Liver (tissue), 10 donors: ENCODE measurements at places on chromosomes 5 and 9.

GRCh38 chr5:7886849-7887475 is 18.0 kb downstream of the MTRR start:
- no peak for DNase-seq
- H3K27ac ChIP-seq: no peak overlapping the region
- no peak overlapping the region for H3K4me3 ChIP-seq
- peaks cover 15% of the 10 kb centered on the region for H3K36me3 ChIP-seq
- no peaks in the 10 kb centered on the region for H3K27me3 ChIP-seq

DNA sequence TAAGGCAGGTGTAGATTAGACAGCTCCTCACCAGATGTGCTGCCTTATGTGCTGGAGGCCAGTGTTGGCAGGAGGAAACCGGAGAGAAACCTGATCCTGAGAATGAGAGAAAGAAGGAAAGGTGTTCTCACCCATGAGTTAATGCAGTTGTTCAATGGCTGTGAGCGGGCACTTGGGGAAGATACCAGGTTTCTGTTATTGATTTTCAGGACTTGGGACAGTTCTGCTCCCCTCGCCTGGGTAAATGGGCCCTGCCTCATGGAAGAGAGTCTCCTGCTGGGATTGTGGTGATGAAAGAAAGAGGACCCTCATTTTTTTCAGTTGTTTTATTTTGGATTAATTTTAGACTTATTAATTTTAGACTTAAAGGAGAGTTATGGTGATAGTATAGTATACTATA is 59.5 kb downstream of the EGFLAM start:
- no peaks in the 10 kb centered on the region for H3K27me3 ChIP-seq
- H3K4me1 ChIP-seq: no peaks in the 10 kb centered on the region
- H3K4me3 ChIP-seq: no peak overlapping the region
- no peaks in the 10 kb centered on the region for H3K36me3 ChIP-seq
- H3K27ac ChIP-seq: no peak overlapping the region

GRCh38 chr5:160950311-160950710 is 98.3 kb upstream of the ATP10B start:
- H3K27me3 ChIP-seq: no peaks in the 10 kb centered on the region
- no peaks in the 10 kb centered on the region for H3K4me1 ChIP-seq
- no peak overlapping the region for H3K4me3 ChIP-seq
- no peak for DNase-seq
- no peak overlapping the region for H3K27ac ChIP-seq
- no peaks in the 10 kb centered on the region for H3K36me3 ChIP-seq

DNA sequence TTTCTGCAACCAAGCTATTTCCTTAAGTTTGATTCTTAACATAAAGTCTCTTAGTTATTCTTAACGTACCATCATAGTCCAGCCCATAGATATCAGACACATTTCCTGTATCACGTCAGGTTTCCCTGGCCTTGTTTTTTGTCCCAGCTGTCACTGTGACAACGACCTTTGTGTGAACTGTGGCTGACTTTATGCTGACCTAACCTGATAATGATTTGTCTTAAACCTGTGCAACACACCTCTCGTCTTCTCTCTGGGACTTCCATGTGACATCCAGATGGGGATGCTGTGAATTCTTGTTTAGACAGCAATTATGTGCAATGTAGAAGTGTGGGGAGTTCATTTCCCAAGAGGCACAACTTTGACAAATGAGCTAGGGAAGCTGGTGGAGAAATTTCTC is 662.8 kb downstream of the PTPRD start:
- no peak overlapping the region for H3K27ac ChIP-seq

DNA sequence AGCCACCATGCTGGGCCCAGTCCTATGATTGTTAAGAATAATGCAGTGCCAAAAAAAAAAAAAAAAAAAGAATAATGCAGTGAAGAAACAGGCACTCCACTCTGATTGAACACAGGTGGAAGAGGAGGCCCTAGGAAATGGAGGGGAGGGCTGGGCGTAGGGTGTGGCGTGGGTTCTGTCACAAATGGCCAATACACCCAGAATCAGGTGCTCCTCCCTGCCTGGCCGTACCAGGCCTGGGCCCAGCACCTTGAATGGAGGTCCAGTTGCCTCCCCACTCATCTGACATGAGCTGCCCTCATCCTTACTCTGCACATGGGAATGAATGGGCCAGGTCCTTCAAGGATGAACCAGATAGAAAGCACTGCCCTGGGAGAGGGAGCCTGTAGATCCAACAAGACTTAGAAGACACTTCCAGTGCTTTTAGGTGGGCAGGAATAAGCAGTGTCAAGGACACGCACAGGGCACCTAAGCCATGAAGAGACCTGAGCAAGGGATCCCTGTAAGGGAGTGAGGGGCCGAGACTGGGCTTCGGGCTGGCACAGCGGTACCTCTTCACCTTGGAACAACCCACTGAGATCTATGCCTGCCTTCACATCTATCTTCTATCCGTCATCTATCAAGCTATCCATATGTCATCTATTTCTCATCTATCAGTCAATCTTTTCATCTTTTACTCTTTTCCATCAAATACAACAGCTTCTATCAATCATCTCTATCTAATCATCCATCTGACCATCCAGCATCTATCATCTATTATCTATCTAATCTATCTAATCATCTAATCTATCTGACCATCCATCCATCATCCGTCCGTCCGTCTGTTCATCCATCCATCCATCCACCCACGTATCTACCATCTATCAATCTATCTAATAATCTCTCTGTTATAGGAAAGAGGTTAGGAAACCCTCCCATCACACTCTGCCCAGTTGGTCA is 15.9 kb downstream of the NINJ1 start:
- no peak overlapping the region for H3K27ac ChIP-seq
- no peaks in the 10 kb centered on the region for H3K27me3 ChIP-seq
- DNase-seq: no peak
- H3K4me3 ChIP-seq: no peak overlapping the region
- no peaks in the 10 kb centered on the region for H3K36me3 ChIP-seq
- H3K4me1 ChIP-seq: peaks cover 23% of the 10 kb centered on the region

GRCh38 chr9:21711504-21711903 is 90.9 kb upstream of the MTAP start:
- H3K36me3 ChIP-seq: no peaks in the 10 kb centered on the region
- H3K4me1 ChIP-seq: no peaks in the 10 kb centered on the region
- H3K4me3 ChIP-seq: no peak overlapping the region
- no peak overlapping the region for H3K27ac ChIP-seq

DNA sequence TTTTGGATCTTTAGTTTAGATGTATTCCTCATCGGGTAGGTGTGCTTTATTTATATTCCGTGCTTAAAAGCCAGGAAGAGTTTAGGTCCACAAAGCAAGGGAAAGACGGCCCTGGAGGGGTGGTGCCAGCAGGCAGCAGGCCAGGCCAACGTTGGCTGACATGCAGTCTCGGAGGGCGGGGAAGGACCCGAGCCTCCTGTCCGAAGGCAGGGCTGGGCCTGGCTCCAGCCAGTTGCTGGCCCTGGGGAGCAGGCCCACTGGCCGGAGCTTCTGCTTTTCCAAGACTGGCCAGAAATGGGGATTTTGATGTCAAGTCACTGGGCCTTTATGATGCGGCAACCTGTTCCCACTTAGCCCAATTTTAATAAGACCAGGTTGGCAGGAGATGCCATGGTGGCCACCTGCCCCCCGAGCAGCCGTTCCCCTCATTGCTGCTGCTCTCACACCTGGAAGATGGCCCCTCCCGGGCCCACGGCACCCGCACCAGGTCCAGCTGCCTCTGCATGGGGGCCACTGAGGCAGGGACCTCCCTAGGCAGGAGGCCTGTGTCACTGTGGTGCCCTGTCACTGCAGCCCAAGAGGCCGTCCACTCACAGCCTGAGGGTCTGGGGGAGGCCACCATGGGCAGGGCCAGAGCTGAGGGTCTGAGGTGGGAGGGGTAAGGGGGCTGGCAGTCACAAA is 23.2 kb downstream of the LPCAT1 start:
- H3K4me1 ChIP-seq: no peaks in the 10 kb centered on the region
- no peak overlapping the region for H3K27ac ChIP-seq
- H3K36me3 ChIP-seq: no peaks in the 10 kb centered on the region

DNA sequence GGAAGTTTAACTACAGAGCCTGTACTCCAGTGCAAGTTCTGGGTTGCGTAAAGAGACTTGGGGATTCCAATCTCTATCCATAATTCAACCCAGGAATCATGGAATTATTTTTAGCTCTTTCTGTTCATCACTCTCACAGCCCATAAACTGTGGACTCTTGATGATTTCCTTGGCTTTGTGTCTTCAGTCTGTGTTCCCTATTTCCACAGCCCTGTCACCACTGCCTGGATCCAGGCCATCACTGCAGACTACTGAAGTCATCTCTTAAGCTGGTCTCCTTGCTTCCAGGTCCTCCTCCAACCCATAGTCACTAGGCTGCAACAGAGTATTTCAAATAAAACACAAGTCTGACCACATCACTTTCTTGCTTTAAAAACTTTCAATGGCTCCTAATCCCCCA is 211.7 kb downstream of the PLK2 start:
- H3K4me3 ChIP-seq: no peak overlapping the region
- H3K36me3 ChIP-seq: no peaks in the 10 kb centered on the region
- no peak for DNase-seq
- H3K27me3 ChIP-seq: no peaks in the 10 kb centered on the region
- H3K27ac ChIP-seq: no peak overlapping the region

DNA sequence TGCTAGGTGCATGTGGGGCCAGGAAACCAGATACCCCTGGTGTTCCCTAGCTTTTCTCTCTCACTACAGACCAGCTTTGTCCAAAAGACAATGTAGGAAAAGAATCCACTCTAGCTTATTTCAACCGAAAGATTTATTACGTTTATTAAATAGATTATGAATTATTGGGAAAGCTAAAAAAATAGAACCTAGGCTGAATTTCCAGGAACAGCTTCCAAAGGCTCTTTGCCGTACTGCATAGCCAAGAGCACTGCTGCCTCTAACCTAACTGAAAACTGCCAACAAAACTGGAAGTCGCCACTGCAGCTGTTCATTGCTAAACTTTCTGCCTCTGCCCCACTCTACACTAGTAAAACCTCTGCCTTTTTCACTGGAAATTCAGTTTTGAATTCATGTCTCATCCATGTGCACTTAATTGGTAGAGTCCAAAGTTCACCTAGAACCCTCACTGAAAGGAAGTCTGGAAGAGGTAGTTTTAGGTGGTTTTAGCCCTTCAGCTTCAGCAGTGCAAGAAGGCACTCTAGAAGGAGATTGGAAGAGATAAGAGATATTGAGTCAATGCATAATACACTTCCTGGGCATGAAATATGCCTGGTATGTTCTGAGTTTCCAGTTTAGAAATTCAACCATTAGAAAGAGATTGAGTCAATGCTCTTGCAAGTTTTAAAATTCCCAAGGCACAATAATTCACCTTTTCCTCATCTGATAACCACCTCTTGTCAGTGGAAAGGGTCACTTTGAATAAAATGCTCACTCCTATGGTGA is 927.9 kb downstream of the MAT2B start:
- H3K27ac ChIP-seq: no peak overlapping the region
- DNase-seq: no peak
- H3K27me3 ChIP-seq: no peaks in the 10 kb centered on the region
- no peak overlapping the region for H3K4me3 ChIP-seq
- no peaks in the 10 kb centered on the region for H3K36me3 ChIP-seq

GRCh38 chr5:26812714-26813113 is 225.7 kb downstream of the CDH9 start:
- no peak overlapping the region for H3K4me3 ChIP-seq
- H3K27ac ChIP-seq: no peak overlapping the region
- no peaks in the 10 kb centered on the region for H3K27me3 ChIP-seq
- DNase-seq: no peak

DNA sequence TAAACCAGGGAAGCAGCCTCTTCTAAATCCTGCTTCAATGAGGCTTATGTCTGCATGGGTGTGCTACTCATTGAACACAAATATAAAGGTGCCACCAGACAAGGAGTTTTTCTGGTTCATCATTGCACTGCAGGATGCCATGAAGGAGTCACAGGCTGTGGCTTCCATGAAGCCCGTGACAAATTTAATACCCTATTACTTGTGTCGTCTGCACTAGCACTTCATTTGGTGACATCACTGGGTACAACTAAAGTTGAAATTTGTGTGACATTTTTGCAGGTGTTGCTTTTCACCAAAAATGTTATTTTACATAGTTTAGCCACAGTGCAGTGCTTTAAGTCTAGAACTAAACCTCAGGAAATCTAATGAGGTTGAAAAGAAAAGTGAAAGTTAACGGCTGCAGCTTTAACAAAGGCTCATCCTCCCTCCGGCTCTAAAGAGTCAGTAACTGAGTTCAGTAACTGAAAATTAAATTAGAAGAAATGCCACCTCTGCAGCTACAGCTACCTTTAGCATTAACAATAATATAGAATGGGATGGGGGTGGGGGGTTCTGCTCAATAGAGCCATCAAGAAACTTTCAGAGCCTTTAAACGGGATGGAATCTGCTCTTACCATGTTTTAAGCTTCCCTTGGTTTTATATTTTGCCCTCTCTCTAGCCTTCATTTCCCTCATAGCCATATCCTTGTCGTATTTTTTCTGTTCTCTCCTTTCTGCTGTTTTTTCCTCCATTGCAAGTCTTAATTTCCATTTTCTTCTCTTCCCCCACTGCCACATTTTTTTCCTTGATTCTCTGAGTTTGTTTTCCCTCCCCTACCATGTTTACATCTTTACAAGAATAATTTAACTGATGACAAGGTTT is 233.8 kb upstream of the TMEM161B start:
- DNase-seq: no peak
- H3K4me1 ChIP-seq: peaks cover 2% of the 10 kb centered on the region
- peak overlapping the region; percentile 73 for H3K4me3 ChIP-seq
- peak overlapping the region; percentile 51 for H3K27ac ChIP-seq
- H3K27me3 ChIP-seq: no peaks in the 10 kb centered on the region

- no peaks in the 10 kb centered on the region for H3K36me3 ChIP-seq
- DNase-seq: no peak
- H3K4me1 ChIP-seq: no peaks in the 10 kb centered on the region
Observed at GRCh38 chr5:115440782-115441451, 103.7 kb downstream of the FEM1C start.

DNA sequence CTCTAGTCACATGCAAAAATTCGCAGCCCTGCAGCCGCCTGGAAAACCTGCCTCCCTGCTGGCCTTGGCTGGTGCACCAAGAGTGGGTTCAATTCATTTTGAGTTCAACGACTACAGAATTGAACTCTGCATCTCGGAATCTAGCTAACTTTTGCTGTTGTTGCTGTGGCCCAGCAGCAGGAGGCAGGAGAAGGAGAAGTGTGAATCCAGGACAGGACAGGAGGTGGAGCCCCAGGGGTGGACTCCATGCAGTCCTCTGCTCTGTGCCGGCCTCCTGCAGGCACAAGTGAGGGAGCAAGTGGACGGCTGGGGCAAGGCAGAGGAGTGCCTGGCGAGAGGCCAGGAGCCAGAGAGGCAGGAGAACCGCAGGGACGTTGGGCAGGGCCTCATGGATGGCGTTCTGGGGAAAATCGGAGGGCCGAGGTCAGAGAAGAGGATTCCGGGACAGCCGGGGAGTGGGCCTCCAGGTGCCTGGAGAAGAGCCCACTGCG is 214.2 kb downstream of the FANCC start:
- no peaks in the 10 kb centered on the region for H3K4me1 ChIP-seq
- H3K36me3 ChIP-seq: peaks cover 3% of the 10 kb centered on the region
- no peaks in the 10 kb centered on the region for H3K27me3 ChIP-seq
- DNase-seq: no peak
- H3K27ac ChIP-seq: no peak overlapping the region
- no peak overlapping the region for H3K4me3 ChIP-seq
